Dermis microvascular lymphatic vessel endothelial cell (primary cell): ENCODE measurements at places on chromosomes 16 and 17. TPM values are rescaled to one million over a fixed set of nuclear protein-coding genes. Genes with fewer than 3 reads are reported as not detected.

The GUCY2D gene
- total RNA-seq = not detected in 2 replicates

The MYO1D gene
- total RNA-seq = 56.5 and 84.6 TPM in 2 replicates

The LDHD gene
- total RNA-seq = 0.39 and 1.0 TPM in 2 replicates

The OTOP3 gene
- not detected in 2 replicates for total RNA-seq

The KRT40 gene
- total RNA-seq = not detected in 2 replicates

The DOC2B gene
- total RNA-seq = 10.5 and 28.8 TPM in 2 replicates

The TBC1D3D gene
- total RNA-seq = 0.13 TPM in 1 of 2 replicates, not detected in the other

The OR2C1 gene
- total RNA-seq = under 0.01 TPM in 1 of 2 replicates, not detected in the other

The SLFN14 gene
- total RNA-seq = under 0.01 TPM in 1 of 2 replicates, not detected in the other

The PYY gene
- total RNA-seq = not detected in 2 replicates

The TMEM238L gene
- not detected in 2 replicates for total RNA-seq

The HAP1 gene
- 0.13 and 0.25 TPM in 2 replicates for total RNA-seq

The WDR90 gene
- total RNA-seq = 6.8 and 11.4 TPM in 2 replicates

The TMEM114 gene
- total RNA-seq = not detected in 2 replicates

The IL17C gene
- not detected in 2 replicates for total RNA-seq

The FBXO39 gene
- total RNA-seq = 11.6 and 34.6 TPM in 2 replicates

The LAT gene
- total RNA-seq = 0.26 and 0.51 TPM in 2 replicates

The IRX3 gene
- total RNA-seq = 0.26 and 0.63 TPM in 2 replicates

The TBC1D28 gene
- not detected in 2 replicates for total RNA-seq

The RPRML gene
- total RNA-seq = not detected in 2 replicates

The CES1 gene
- total RNA-seq = under 0.01 TPM in 1 of 2 replicates, not detected in the other

The HCRT gene
- total RNA-seq = not detected in 2 replicates

The SBK1 gene
- under 0.01 and 0.13 TPM in 2 replicates for total RNA-seq

The SDR42E2 gene
- 0.13 TPM in 2 replicates for total RNA-seq

The MAP2K4 gene
- total RNA-seq = 21.4 and 26.7 TPM in 2 replicates

The SENP3 gene
- 61.2 and 74.1 TPM in 2 replicates for total RNA-seq

The HIC1 gene
- 37.4 and 75.1 TPM in 2 replicates for total RNA-seq

The SHISA9 gene
- total RNA-seq = under 0.01 TPM in 1 of 2 replicates, not detected in the other

The SEPHS2 gene
- 13.6 and 24.9 TPM in 2 replicates for total RNA-seq

The KRTAP3-1 gene
- not detected in 2 replicates for total RNA-seq

The MLYCD gene
- total RNA-seq = 1.7 and 2.9 TPM in 2 replicates

The TMEM11 gene
- total RNA-seq = 16.9 and 21.7 TPM in 2 replicates

The NXPH3 gene
- 0.90 and 3.2 TPM in 2 replicates for total RNA-seq

The TNFRSF17 gene
- not detected in 2 replicates for total RNA-seq

The CHD9NB gene
- total RNA-seq = 0.13 and 0.39 TPM in 2 replicates

The C16orf89 gene
- total RNA-seq = not detected in 2 replicates

The AGRP gene
- total RNA-seq = not detected in 2 replicates

The KRTAP1-1 gene
- total RNA-seq = not detected in 2 replicates

The TEKT1 gene
- total RNA-seq = not detected in 2 replicates

The HOXB6 gene
- total RNA-seq = 3.3 and 3.9 TPM in 2 replicates

The PLA2G10 gene
- not detected in 2 replicates for total RNA-seq

The CD300H gene
- not detected in 2 replicates for total RNA-seq

The PRKCB gene
- not detected in 2 replicates for total RNA-seq

The OMG gene
- total RNA-seq = 1.7 and 14.5 TPM in 2 replicates

The C17orf78 gene
- not detected in 2 replicates for total RNA-seq
